ENCODE measurements at places on chromosomes 12 and 14.

GRCh38 chr12:104652358-104652757, 195.6 kb downstream of the CHST11 start:
- no peak for DNase-seq

DNA sequence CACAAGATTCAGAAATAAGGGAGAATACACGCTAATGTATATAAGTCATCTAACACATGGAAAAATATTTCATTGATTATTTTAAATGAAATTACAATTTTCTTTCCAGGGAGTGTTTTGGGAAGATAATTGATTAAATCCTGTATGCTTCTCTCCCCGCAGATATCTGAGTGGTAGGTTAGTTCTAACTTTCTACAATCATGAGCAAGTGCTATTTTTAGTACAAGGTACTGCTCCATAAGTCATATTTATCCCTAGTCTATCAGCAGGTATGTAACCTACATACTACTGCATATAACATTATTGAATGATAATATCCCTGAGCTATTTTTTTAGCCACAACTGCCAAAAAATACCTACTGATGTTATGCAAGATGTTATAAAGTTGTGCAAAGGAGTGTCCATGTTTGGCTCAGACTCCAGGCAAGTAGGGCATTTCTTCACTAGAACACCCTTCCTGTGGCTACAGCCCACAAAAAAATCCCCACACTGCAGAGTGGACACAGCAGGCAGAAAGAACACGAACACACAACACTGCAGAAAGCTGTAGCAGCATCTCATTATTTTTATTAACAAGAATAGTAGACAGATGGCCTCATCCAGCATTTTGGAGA, 87.0 kb downstream of the SEC23A start:
- DNase-seq, result no peak

DNA sequence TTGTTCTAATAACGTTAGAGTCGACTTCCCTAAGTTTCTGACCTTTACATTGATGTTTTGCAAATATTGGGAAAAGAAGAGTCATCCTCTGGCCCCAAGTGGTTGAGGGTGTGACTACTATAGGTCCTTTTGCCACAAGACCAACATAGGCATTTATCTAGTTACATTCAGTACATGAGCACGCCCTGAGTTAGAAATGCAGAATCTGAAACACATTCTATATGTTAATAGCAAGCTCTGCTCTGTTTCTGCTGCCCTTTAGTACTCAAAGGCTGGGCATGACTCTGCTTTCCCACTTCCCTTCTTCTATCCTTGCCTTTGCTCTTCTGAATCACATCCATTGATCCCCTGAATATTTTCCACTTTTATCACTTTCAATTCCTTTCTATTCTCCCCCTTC, 115.1 kb upstream of the PTPRB start:
- DNase-seq, result no peak

GRCh38 chr14:36656687-36657398, 4.8 kb upstream of the PAX9 start:
- no peak for DNase-seq

Measured in stimulated activated CD4-positive, alpha-beta T cell treated with anti-CD3 and anti-CD28 coated beads, Interleukin-15, amount 100 ng/mL, for 1 hour (primary cell).